ENCODE measurements at places on chromosomes 7 and 10.

GRCh38 chr7:80721883-80722615 is 83.6 kb downstream of the CD36 start:
- DNase-seq = peak; percentile 61

DNA sequence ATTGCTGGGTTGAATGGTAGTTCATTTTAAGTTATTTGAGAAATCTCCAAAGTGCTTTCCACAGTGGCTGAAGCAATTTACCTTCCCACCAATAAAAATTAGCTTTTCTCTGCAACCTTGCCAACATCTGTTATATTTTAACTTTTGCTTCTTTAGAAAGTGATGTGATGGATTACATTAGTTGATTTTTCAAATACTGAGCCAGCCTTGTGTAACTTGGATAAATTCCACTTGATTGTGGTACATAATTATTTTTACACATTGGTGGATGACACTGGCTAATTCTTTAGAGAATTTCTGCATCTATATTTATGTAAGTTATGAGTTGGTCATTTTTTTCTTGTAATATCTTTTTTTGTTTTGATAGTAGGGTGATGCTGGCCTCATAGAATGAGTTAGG is 634.1 kb downstream of the GALNT17 start:
- DNase-seq = no peak

DNA sequence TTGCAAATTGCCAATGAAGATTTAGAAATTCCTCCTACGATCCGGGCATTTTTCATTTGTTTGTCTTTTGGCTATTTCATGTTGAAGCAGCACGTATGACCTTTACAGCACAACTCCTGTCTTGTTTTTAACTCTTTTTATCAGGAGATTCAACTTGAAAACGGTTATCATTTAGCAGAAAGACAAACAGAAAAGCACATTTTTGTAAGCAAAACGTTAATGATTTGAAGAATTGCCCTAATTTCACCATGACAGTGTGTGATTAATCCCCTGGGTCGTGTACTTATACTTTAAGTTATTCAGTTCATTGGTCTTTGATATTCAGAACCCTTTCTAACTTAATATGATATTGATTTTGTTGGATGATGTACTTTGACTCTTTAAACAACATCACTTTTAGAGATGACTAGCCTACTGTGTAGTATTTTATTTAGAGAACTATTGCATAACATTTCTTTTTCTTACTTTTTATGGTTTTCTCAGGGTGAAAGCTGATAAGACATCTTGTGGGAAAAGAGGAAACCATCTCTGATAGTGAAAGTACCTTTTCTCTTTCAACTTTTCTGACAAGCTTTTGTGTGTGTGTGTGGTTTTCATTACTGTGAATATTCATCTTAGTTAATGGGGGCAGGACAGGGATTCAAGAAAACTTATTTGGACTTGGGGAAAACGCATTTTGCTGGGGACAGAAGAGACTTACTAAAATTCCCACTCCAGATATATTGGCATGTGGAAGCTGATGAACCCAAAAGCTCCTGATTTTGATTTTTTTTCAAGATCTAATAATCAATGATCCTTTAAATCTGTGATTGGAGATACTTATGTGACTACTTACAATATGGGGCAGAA is 8.1 kb downstream of the HHEX start:
- DNase-seq = no peak

DNA sequence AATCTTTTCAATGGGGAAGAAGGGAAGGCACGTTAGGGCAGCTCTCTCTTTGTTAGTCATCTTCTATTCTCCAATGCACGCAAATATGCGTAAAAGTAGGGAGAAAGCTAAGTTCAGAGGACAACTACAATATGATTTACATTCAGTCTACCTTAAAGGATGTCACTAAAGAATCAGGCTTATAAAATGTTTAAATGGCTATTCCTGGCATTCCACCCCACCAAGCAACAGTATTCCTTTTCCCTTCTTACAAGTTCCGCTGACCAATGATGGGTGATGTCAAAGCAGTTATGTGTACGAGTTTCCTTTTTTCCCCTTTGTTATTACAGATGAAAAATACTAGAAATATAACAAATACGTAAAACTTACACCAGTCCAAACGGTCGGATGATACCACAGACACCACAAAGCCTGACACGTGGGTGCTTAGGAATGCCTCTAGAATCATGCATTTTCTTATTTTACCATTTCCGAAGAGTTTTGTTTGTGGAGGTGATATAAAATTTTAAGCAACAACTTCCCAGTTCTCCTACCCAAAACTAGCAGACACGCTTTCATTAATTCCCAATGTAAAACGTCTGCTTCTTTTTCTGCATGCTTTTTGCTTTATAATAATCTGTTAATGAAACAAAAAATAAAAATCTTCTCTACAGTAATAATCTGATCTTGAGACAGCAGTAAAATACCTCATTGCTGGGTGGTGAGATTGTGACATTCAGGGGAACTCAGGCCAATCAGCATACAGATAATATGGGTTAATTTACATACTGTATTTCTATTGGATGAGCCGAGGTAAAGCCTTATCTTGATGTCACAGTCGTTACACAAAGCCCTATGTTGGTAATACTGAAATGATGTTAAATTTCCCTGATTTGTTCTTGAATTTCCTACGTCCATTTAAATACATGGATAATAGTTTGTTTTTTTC is 708 bp upstream of the GPR85 start:
- DNase-seq = peak; percentile 74
